ENCODE measurements at places on chromosomes 4 and X. TPM values are rescaled to one million over a fixed set of nuclear protein-coding genes. Genes with fewer than 3 reads are reported as not detected.

AREG gene
- 1.5 TPM for total RNA-seq

PTTG2 gene
- total RNA-seq = not detected

VCX2 gene
- total RNA-seq = not detected

PCDH11X gene
- total RNA-seq = not detected

GRIA2 gene
- total RNA-seq = 0.17 TPM

SPOCK3 gene
- total RNA-seq = under 0.01 TPM

PAK3 gene
- 1.3 TPM for total RNA-seq

ADAMTS3 gene
- 2.1 TPM for total RNA-seq

FAM156A gene
- total RNA-seq = 10.3 TPM

GPR50 gene
- not detected for total RNA-seq

TIMM8A gene
- total RNA-seq = 3.0 TPM

ARMCX1 gene
- total RNA-seq = 70.4 TPM

RHOXF2 gene
- total RNA-seq = not detected

SPIN4 gene
- 1.3 TPM for total RNA-seq

ARL9 gene
- 0.83 TPM for total RNA-seq

NEUROG2 gene
- total RNA-seq = not detected

HSPA4L gene
- total RNA-seq = 8.5 TPM

SEL1L3 gene
- total RNA-seq = 56.3 TPM

SERPINA7 gene
- total RNA-seq = not detected

RIBC1 gene
- 0.77 TPM for total RNA-seq

MAGEB6 gene
- total RNA-seq = not detected

REELD1 gene
- not detected for total RNA-seq

CTSO gene
- total RNA-seq = 23.6 TPM

ZMAT1 gene
- total RNA-seq = 0.51 TPM

ARX gene
- not detected for total RNA-seq

SPIN2B gene
- 8.0 TPM for total RNA-seq

ERAS gene
- total RNA-seq = not detected

FRG2 gene
- not detected for total RNA-seq

WDR17 gene
- 2.1 TPM for total RNA-seq

TMPRSS11A gene
- not detected for total RNA-seq

ADH1B gene
- total RNA-seq = 364 TPM

IL2RG gene
- total RNA-seq = not detected

TEX13C gene
- total RNA-seq = not detected

SRD5A3 gene
- 5.0 TPM for total RNA-seq

CFI gene
- total RNA-seq = 10.2 TPM

CENPVL3 gene
- total RNA-seq = not detected

GRID2 gene
- total RNA-seq = under 0.01 TPM

PPEF2 gene
- not detected for total RNA-seq

GALNTL6 gene
- total RNA-seq = under 0.01 TPM

SNCA gene
- 6.8 TPM for total RNA-seq

TREX2 gene
- total RNA-seq = 1.8 TPM

F9 gene
- total RNA-seq = not detected

CXCL10 gene
- 0.33 TPM for total RNA-seq

SULT1B1 gene
- not detected for total RNA-seq

GSTCD gene
- total RNA-seq = 10.8 TPM

GSX2 gene
- total RNA-seq = 0.33 TPM

Data from fibroblast of lung (primary cell).